ENCODE measurements at places on chromosomes 11 and 22.

DNA sequence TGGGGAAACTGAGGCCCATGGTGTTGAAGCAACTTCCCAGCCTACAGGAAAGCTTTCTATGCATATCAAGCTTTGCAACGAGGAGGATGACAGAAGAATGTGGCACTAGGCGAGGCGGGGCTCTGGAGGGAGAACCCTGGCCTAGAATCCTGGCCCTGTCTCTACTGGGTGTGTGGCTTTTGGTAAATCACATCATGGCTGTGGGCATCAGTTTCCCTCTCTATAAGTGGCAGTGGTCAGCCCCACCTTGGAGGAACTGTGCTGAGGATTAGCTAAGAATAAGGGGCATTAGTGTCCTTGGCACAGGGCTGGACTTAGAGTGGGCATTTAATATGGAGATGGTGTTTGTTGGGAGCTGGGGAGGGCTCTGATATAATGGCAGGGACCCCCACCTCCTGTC is 122.6 kb upstream of the CRYBB3 start:
- DNase-seq, result no peak

DNA sequence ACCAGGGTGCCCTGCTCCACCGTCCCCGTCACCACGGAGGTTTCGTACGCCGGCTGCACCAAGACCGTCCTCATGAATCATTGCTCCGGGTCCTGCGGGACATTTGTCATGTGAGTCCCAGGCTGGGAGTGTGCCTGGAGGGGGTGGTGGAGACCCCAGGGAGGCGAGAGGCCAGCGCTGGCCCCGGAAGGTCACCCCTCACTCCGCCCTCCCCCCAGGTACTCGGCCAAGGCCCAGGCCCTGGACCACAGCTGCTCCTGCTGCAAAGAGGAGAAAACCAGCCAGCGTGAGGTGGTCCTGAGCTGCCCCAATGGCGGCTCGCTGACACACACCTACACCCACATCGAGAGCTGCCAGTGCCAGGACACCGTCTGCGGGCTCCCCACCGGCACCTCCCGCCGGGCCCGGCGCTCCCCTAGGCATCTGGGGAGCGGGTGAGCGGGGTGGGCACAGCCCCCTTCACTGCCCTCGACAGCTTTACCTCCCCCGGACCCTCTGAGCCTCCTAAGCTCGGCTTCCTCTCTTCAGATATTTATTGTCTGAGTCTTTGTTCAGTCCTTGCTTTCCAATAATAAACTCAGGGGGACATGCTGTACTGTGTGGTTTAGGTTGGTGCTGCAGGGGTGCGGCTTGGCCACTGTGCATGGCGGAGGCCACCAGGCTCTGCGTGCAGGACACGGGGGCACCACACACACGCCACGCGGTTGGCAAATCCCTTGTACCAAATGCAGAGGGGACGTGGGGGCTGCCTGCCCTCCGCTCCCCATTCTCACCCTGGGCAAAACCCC is 35.4 kb downstream of the MUC2 start:
- DNase-seq, result no peak

DNA sequence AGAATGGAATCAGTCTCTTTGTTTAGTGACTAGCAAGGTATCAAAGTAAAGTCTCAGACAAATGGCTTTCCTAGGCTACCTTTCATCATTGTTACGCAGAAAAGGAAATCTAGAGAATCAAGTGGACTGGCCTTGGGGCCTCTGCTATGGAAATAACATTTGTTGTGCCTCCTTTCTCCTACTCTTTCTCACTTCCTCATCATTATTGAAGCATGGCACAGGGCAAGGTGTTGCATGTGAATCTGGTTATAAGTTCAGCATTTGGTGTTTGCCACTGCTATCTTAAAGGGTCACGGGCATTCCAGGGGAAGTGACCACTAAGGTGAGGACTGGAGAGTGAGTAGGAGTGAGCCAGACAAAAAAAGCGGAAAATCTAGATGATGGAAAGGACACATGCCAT is 54.9 kb downstream of the GLYATL1 start:
- no peak for DNase-seq

- DNase-seq, result no peak
Measured at GRCh38 chr11:64870176-64870892, 8.1 kb downstream of the EHD1 start.

- DNase-seq, result no peak
Measured at GRCh38 chr11:77081976-77082836, 15.4 kb downstream of the CAPN5 start.

DNA sequence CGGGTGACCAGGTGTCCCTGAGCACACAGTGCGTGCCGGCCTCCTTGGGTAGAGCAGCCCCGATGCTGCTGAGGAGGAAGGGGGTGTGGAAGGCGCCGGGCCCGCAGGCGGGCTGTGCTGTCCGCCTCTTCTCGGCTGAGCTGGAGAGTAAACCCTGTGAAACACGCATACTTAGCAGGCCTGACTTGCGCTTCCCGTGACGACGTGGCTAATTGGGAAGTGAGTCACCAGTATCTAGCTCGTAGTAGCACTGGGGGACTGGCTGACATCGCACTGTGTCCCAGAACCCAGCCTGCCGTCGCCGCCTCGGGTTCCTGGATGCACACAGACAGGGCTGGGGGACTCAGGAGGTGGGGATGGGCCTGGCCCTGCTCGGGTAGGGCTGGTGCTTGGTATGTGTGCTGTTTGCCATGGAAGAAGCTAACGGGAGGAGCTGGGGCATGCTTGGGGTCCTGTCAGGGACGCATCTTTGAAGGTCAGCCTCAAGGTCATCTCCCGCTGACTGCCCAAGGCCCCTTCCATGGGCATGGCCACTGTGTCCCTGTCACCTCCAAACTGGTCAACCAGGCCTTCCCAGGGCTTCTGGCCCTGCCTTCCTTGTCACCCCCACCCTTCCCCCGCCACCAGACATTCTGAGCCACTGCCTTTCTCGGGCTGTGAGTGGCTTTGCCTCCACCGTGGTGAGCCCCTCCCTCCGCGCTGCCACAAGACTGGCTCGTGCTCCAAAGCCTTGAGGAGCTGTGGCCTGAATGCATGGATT is 1327.0 kb downstream of the BRD1 start:
- no peak for DNase-seq

DNA sequence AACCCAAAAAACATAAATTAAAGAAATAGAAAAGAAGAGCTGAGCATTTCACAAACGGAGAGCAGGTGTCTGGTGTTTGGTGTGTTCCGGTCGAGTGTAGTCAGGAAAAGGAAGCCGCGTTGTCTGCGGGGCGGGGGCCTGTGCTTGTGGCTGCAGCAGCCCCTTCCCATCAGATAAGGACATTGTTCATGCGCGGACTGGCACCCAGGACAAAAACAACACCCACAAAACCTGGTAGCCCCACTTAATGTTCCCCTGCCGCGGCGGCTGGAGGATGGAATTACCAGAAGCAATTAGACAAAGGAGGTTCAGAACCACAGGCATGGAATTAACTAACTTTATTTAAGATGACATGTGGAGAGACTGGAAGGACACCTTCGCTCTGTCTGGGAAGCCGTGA is 29.9 kb downstream of the KRTAP5-5 start:
- DNase-seq, result no peak

GRCh38 chr22:48635816-48636215 is 1191.9 kb downstream of the BRD1 start:
- no peak for DNase-seq

GRCh38 chr11:74171630-74171968 is 510 bp downstream of the PPME1 start:
- no peak for DNase-seq

- no peak for DNase-seq
Measured at GRCh38 chr11:12212821-12213185, 102.4 kb downstream of the MICAL2 start.

GRCh38 chr11:14340721-14341120 is 18.3 kb downstream of the RRAS2 start:
- no peak for DNase-seq

- no peak for DNase-seq
Measured at GRCh38 chr11:70888061-70888460, 364.3 kb downstream of the SHANK2 start.

GRCh38 chr11:30457087-30457486 is 129.1 kb downstream of the MPPED2 start:
- DNase-seq, result no peak

DNA sequence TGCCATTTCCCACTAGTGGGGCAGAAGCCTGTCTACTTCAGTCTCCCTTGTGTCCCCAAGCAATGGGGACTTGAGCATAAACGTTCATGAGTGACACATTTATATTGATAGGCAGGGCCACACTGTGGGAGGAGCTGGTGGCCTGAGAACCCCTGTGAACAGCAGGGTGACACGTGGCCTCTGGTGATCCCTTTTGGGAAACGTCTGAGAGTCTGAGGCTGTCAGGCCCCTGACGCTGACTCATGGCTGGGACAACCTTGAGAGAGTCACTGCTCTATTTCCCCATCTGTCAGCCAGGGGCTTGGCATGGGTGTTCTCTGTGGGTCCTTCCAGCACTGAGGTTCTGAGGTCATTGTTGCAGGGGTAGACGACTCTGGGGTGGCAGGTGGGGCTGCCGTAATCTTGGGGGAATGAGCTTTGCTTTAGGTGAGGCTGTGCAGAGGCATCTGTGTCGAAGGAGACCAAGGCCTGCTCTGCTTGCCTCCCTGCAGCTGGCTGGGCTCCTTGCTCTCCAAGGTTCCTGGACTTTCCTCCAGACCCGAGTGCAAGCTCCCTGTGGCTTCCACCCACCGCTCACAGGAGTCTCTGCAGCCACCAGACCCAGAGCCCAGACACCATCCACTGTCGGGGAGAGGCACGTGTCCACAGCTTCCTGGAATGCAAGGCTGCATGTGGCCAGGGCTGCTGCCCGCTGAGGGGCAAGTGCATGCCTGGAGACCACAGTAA is 54.7 kb downstream of the SMIM38 start:
- DNase-seq, result no peak

GRCh38 chr22:30056015-30056414 is 24.2 kb upstream of the HORMAD2 start:
- DNase-seq, result no peak

GRCh38 chr11:7020183-7020917 is at the start of the genes NLRP14 and ZNF214:
NLRP14 (plus strand) TSS chr11:7020479; CDS start chr11:7038587, 18,108 bp downstream.
ZNF214 (minus strand) TSS chr11:7020346; CDS start chr11:7002835, 17,511 bp downstream.
- no peak for DNase-seq

GRCh38 chr11:67466962-67467771 is 1.9 kb downstream of the TMEM134 start:
- no peak for DNase-seq

- no peak for DNase-seq
Measured at GRCh38 chr11:119148720-119149017, 183 bp upstream of the ABCG4 start.

DNA sequence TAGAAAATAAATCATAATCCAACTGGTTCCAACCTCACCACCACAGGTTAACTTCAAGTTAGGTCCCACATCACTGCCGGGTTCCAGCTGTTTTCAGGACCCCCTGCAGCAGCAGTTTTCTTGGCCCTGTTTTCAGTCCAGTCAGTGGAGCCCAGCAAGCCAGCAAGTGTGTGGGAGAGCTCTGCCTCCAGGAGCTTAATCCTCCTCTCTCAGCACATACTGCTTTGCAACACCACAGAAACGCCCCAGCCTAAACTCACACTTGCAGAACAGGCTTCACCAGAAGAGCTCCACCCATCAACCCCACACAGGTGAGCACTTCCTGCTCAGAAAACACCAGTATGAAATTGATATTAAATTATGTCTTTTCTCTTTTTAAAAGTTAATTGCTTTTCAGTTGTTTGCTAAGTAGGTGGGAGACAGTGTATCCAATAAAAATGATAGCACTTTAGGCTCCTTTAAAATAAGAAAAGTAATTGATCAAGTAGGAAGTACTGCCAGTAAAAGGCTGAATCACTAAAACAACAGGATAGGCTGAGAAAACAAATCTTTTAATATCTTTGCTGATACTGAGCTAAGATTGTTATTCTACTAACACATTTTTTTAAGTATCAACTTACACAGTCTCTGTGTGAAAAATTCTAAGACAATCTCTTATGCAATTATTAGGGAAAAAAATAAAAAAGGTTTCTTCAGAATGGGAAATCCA is 81.5 kb upstream of the TP53AIP1 start:
- no peak for DNase-seq

DNA sequence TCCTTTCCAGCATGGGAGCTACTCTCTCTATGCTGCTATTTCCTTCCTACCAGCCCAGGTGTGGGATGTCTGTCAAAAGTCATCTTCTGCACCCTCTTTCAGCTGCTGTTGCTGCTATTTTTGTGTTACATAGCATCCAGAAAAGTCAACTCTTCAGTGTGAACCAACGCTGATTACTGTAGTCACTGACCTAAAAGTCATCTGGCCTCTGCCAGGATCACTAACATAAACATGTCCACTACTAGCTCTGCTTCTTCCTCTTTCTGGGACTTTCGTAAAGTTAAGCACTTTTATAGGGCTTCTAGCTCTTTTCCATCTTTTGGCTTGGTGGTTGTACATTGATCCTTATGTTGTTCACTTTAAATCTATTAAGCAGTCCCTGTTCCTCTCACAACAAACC is 90.2 kb upstream of the CARD18 start:
- DNase-seq, result no peak

GRCh38 chr11:107018902-107019493 is 722 bp upstream of the GUCY1A2 start:
- no peak for DNase-seq

DNA sequence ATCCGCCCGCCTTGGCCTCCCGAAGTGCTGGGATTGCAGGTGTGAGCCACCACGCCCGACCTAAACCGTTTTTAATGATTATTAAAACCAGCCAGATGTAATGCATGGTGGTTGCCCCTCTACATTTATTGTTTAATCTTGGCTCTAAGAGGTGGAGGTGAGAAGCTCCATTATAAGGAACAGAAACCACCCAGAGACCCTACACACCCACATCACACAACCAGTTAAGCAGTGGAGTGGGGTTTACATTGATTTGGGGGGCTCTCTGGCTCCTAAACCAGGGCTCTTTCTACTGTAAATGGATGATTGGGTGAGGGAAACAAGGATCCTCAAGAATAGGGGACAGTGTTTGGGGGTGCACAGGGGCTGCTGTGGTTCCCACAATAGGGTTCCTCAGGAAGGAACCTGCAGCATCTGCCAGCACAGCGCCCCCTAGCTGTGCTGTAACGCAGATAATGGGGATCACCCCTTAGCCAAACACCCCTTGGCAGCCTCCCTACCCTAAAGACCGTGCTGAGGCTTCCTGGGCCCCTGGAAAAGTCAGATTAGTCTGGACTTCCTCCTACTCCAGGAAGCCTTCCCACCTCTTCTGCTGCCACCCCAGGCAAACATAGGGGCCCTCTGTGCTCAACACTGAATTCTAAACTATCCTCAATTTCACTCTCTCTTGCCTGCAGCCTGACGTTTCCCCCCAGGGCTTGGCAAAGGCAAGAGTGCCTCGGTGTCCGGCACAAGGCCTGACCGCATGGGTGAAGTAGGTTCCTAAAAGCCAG is 2.4 kb downstream of the MPST start:
- DNase-seq, result peak; percentile 27

DNA sequence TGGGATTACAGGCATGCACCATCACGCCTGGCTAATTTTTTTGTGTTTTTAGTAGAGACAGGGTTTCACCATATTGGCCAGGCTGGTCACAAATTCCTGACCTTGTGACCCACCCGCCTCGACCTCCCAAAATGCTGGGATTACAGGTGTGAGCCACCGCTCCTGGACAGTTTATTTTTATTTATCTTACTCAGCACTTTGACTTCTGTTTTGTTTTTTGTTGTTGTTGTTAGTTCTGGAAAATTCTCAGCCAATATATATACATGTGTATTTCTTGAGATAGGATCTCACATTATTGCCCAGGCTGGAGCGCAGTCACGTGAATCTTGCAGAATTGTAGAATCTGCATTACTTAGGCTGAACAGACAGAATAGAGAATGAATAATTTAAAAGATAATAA is 107.6 kb downstream of the CSTPP1 start:
- DNase-seq, result no peak

All from stimulated activated CD4-positive, alpha-beta T cell treated with anti-CD3 and anti-CD28 coated beads, Interleukin-1b, Interleukin-23, amount 100 ng/mL, for 1 hour (primary cell).